ENCODE measurements at places on chromosomes 5 and 9.
A peak's percentile ranks its signal among the peaks of the same experiment; 100 is the strongest.

GRCh38 chr9:90600029-90600428, 42.6 kb downstream of the DIRAS2 start:
- no peaks in the 10 kb centered on the region for H3K27me3 ChIP-seq
- DNase-seq, result no peak
- H3K4me1 ChIP-seq, result no peaks in the 10 kb centered on the region
- H3K4me3 ChIP-seq, result no peak overlapping the region
- no peaks in the 10 kb centered on the region for H3K36me3 ChIP-seq

- H3K36me3 ChIP-seq, result peaks cover 14% of the 10 kb centered on the region
- no peak for DNase-seq
- peak overlapping the region; percentile 4 for H3K27ac ChIP-seq
- H3K27me3 ChIP-seq, result no peaks in the 10 kb centered on the region
- no peak overlapping the region for H3K4me3 ChIP-seq
- peaks cover 12% of the 10 kb centered on the region for H3K4me1 ChIP-seq
Measured at GRCh38 chr9:95249986-95250385, 67.5 kb downstream of the FANCC start.

DNA sequence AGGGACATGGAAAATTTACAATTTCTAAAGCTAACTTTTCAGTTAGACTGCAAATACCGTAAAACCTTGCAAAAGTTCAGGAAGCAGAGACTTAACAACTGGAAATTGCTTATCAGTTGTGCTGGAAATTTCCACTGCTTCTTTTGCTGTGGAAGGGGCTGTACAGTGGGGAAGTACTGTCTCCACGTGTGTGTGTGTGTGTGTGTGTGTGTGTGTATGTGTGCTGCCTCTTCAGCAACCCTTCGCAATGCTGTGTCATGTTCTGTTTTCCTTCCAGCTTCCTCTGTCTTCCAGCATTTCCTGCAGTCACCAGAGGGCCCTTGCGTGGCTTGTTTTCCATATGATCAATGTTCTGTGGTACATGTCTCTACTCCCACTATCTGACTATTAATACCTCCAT, 87.5 kb upstream of the RANBP3L start:
- DNase-seq, result no peak
- no peaks in the 10 kb centered on the region for H3K27me3 ChIP-seq

GRCh38 chr5:58871648-58872242, 288.9 kb downstream of the RAB3C start:
- H3K27ac ChIP-seq, result no peak overlapping the region
- peaks cover 2% of the 10 kb centered on the region for H3K27me3 ChIP-seq
- H3K4me1 ChIP-seq, result no peaks in the 10 kb centered on the region
- no peak for DNase-seq
- H3K36me3 ChIP-seq, result no peaks in the 10 kb centered on the region

All from mesothelial cell of epicardium (in vitro differentiated cells).